ENCODE measurements at places on chromosomes 1 and 21. TPM values are rescaled to one million over a fixed set of nuclear protein-coding genes. Genes with fewer than 3 reads are reported as not detected.

- no peak for DNase-seq
Observed at GRCh38 chr1:94658221-94658620, 116.7 kb upstream of the F3 start.

- DNase-seq: no peak
Observed at GRCh38 chr1:45122724-45123123, 83.7 kb downstream of the ZSWIM5 start.

DNA sequence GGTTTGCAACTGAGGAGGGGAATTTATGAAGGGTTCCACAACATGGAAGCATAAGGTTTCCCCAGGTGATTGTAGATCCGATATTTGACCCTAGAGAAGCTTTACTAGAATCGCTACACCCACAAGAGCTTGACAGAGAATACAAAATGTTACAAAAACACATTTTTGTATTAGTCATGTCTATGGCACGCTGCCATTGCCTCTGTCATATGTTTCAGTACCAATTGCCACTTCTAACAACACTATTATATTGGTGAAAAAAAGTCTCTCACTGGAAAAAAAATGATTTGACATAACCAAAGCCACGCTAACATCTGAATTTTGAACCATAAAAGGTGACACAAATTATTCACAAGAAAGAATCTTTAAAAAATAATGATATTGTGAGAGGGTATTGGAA is 214.5 kb downstream of the KCNT2 start:
- no peak for DNase-seq

DNA sequence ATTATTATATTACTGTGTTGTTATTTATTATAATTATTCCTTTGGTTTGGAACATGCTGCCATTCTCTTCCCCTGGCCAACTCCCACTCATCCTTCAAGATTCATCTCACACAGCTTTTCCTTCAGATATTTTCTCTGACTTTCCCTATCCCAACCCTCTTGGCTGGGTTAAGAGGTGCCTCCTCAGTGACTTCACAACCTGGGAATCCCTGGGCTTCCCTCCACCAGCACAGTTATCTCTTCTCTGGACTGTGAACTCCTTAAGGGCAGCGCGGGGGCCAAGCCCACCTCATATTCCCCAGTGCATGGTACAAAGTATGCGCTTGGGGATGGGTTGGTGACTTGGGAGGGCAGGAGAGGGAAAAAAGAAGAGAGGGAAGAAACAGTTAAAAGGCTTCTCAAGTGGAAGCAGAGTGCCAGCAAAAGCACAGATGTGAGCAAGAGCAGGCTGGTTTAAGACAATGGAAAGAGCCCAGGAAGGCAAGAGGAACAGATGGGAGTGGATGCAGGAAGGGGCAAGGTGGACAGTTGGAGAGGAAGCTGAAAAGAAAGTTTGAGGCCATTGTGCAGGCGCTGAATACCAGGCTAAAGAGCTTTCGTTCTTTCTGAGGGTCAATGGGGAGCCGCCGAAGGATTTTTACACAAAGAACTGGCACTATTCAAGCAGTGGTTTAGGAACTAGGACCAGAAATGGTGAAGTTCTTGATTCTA is 132.3 kb downstream of the BEND5 start:
- DNase-seq: no peak

GRCh38 chr21:38810826-38811164 is 5.1 kb downstream of the ETS2 start:
- no peak for DNase-seq

GRCh38 chr1:27864264-27864895 is 8.0 kb upstream of the THEMIS2 start:
- no peak for DNase-seq

DNA sequence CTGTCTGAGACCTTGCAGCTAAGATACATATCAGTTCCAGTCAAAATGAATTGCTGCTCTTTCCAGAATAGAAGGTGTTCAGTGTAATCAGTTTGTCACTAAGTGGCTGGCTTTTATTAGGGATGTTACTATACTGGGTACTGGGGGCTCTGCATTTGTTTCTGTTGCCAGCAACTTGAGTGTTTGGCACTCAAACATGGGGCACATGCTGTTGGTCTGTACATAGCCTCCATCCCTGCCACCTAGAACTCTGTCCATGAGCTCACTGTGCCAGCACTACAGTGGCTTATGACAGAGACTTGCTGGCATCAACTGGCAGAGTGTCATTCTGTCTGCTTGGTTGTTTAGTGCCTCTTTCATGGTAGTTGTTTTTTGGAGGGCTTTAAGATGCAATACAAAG is 45.1 kb downstream of the RGSL1 start:
- DNase-seq: no peak

DNA sequence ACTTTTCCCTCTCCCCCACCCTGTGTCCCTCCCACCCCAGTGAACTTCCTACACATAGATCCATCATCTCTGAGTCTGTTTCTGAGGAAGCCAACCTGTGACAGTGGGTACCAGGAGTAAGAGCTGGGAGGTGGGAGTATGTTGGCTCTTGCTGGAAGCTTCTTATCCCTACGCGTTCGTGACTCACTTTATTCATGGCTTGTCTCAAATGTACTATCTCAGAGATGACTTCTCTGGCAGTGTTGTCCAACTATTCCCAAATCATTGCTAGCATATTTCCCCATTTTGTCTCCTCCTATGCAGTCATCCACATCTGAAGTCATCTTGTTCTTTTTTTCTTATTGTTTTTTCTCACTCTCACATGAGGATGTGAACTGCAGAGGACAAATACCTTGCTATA is 88.0 kb downstream of the HIVEP3 start:
- DNase-seq: no peak

DNA sequence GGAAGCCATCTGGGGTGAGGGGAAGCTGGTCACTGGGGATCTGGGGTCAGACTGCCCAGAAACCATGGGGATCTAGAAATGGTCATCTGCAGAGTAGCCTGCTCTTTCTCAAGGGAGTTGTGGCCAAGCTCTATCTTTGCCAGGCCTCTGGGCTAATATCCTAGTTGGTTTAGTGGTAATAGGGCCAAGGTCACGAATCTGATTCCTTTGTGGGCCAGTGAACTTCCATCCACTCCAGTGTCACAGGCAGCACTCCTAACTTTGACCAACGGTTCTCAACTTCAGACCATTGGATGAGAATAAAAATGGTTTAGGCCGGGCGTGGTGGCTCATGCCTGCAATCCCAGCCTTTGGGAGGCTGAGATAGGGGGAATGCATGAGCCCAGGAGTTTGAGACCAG is 28.1 kb upstream of the PPP2R5A start:
- DNase-seq: no peak

GRCh38 chr1:168344517-168344916 is 63.8 kb downstream of the TBX19 start:
- no peak for DNase-seq

GRCh38 chr21:45322960-45323461 is 35.3 kb upstream of the POFUT2 start:
- no peak for DNase-seq

DNA sequence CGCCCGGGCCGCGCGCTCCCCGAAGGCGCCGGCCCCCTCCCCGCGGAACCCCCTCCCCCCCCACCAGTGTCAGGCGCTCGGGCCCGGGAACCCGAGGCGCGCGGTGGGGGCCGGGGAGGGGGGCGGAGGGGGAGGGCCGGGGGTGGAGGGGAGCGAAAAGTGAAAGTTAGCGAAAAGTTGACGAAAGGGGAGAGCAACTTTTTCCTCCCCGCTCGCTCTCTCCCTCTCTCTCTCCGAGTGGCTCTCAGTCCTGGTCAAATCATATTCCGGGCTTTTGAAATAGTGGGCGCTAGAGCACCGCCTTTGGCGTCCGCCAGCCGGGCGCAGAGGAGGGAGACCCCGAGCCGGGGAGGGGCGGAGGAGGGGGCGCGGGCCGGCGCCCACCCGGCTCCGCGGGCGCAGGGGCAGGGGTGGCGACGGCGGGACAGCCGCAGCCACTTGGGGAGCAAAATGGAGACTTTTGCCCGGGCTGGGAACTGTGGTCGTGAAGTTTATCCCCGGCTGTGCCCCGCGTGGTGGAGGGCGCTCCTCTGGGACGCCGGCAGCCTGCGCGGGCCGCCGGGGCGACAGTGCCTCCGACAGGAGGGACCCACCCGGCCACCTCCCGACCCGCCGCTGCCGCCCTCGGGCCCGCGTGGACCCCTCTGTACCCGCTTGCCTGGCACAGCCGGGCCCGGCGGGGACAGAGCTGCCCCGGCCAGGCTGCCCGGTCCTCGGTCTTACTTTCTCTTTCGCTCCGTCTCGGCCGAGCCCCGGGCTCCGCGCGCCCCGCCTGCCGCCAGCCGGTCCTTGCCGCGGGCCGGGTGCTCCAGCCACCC is 697 bp downstream of the PRDM16 start:
- peak; percentile 48 for DNase-seq

Gene IL24
- not detected for polyA plus RNA-seq

Gene TRIM45
- 18.8 TPM for polyA plus RNA-seq

Gene TMPRSS2
- 0.79 TPM for polyA plus RNA-seq

Gene LCE1A
- polyA plus RNA-seq: not detected

Gene SUCO
- polyA plus RNA-seq: 38.7 TPM

Gene RBM11
- not detected for polyA plus RNA-seq

Gene OMA1
- polyA plus RNA-seq: 33.4 TPM

Gene SLC35D1
- 8.9 TPM for polyA plus RNA-seq

Gene SMG5
- polyA plus RNA-seq: 54.2 TPM

Gene SYCP1
- polyA plus RNA-seq: not detected

Gene ABL2
- polyA plus RNA-seq: 7.7 TPM

Gene B3GALT2
- polyA plus RNA-seq: 16.3 TPM

Gene SLFNL1
- 0.27 TPM for polyA plus RNA-seq

Gene MAP3K21
- 0.73 TPM for polyA plus RNA-seq

Gene NCMAP
- polyA plus RNA-seq: not detected

Gene S100A2
- 12.0 TPM for polyA plus RNA-seq

Gene UMODL1
- polyA plus RNA-seq: not detected
